Foreskin keratinocyte (primary cell): ENCODE measurements at places on chromosomes 1 and 21. TPM values are rescaled to one million over a fixed set of nuclear protein-coding genes. Genes with fewer than 3 reads are reported as not detected.

The CD1C gene
- total RNA-seq = not detected in 2 replicates

The ATP5IF1 gene
- 276 and 285 TPM in 2 replicates for total RNA-seq

The SKI gene
- 23.8 and 24.6 TPM in 2 replicates for total RNA-seq

The MLLT11 gene
- total RNA-seq = 5.8 and 7.8 TPM in 2 replicates

The TFF3 gene
- total RNA-seq = not detected in 2 replicates

The CREB3L4 gene
- 9.8 and 11.5 TPM in 2 replicates for total RNA-seq
